Upper lobe of right lung (tissue), 1 donor: ENCODE measurements at places on chromosomes 3 and 15. TPM values are rescaled to one million over a fixed set of nuclear protein-coding genes. Genes with fewer than 3 reads are reported as not detected.

- no peak overlapping the region for H3K27ac ChIP-seq
- no peak overlapping the region for H3K4me3 ChIP-seq
- no peak for DNase-seq
Observed at GRCh38 chr15:38229705-38230310, 22.8 kb upstream of the SPRED1 start.

Gene MED12L
- 0.69 TPM for total RNA-seq

Gene CSPG4
- 12.6 TPM for total RNA-seq

Gene MOBP
- not detected for total RNA-seq

DNA sequence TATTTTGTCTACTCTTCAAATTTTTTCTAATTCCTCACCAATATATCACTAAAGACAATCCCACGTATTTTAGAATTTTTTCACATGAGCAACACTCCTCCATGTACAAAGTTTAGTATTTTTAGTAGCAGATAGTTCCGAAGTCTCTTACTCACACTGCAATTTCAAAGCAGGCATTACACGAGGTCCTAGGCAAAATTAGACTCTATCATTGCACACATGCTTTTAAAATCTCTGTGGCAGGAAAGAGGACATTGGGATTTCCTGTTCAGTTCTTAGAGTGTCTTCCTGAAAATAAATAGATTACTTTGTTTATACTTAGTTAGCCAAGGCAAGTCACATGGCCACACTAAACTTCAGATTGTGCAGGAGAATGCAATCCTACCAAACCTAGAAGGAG is 847.7 kb downstream of the ROBO2 start:
- H3K4me3 ChIP-seq = no peak overlapping the region
- no peaks in the 10 kb centered on the region for H3K4me1 ChIP-seq
- H3K27ac ChIP-seq = no peak overlapping the region
- no peaks in the 10 kb centered on the region for H3K27me3 ChIP-seq

GRCh38 chr15:66851311-66852063 is 149.5 kb downstream of the SMAD6 start:
- no peaks in the 10 kb centered on the region for H3K36me3 ChIP-seq
- no peaks in the 10 kb centered on the region for H3K27me3 ChIP-seq
- peak; percentile 93 for DNase-seq
- peaks cover 14% of the 10 kb centered on the region for H3K4me1 ChIP-seq
- H3K4me3 ChIP-seq = no peak overlapping the region

Gene GOLGA8S
- total RNA-seq = 0.20 TPM

DNA sequence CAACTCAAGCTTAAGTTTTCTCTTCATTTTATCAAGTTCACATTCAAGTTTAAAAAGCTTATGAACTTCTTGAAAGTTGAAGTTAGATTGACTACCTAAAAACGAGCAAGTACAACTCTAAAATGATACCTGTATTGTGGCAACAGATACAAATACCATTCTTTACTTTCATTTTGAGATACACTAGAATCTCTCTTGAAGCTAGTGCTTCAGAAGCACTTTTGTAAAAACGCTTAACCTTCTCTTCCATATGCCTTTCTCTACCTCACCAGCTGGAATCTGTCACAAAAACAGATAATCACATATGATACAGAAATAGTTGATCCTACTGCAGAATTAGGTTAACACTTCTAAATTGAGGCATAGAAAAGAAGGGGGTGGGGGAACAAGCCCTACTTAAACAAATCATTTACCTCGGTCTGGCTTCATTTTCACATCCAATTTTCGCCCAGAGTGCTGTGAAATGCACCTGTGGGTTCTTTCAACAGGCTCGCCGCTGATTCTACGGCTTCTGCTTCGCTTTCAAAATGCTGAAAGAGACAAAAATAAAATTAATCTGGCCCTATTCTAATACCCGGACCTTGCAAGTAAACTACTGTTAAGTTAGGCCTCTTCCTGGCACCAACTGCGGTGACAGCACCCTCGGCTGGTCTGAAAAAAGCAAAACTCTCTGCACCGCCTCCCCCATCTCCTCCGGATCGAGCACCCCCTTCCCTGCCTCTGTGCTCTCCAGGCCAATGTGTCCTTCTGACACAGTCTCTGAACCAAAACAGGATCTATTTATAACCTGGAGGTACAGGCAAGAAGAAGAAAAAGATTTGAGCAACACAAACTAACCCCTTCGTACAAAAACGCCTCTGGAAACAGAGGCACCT is 1.4 kb downstream of the ATOSA start:
- H3K27me3 ChIP-seq = no peaks in the 10 kb centered on the region
- H3K36me3 ChIP-seq = peaks cover 30% of the 10 kb centered on the region
- peak overlapping the region; percentile 96 for H3K27ac ChIP-seq

Gene SAMMSON
- not detected for total RNA-seq

Gene LYZL4
- not detected for total RNA-seq
